Central memory CD4-positive, alpha-beta T cell (primary cell): ENCODE measurements at places on chromosomes 4 and X.

GRCh38 chr4:2330091-2331042, 68.5 kb upstream of the MXD4 start:
- DNase-seq = no peak

DNA sequence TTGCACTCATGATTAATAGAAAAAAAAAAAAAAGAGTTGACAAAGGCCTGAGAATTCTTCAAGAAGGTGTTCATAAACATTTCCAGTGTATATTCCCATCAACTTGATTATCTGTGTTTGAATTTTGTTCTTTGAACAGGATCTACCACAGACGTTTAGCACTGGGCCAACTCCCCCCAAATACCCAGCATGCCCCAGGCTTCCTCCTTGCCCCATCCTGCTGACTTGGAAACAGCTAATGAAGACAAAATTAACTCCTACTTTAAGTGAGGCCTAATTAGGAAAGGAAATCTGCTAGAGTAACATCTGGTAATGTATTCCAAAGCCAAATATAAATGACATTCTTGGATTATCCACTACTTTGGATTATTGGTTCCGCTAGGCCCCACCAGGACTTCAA, 52.5 kb downstream of the PPARGC1A start:
- no peak for DNase-seq

DNA sequence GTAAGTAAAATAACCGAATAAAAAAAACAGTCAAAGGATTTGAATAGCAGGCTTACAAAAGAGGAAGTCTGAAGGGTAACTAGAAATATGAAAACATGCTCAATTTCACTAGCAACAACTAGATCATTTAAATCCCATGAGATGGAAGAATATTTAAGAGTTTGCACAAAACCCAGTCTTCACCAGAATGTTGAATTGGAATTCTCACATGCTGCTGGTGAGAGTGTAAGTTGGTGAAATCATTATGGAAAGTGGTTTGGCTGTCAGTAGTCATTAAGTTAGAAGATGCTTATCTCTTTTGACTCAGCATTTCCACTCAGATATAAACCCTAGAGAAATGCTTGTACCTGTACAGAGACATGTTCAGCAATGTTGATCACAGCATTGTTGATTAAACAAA, 110.1 kb downstream of the PGRMC2 start:
- no peak for DNase-seq

GRCh38 chr4:1168191-1169101, 3.9 kb downstream of the SPON2 start:
- no peak for DNase-seq

DNA sequence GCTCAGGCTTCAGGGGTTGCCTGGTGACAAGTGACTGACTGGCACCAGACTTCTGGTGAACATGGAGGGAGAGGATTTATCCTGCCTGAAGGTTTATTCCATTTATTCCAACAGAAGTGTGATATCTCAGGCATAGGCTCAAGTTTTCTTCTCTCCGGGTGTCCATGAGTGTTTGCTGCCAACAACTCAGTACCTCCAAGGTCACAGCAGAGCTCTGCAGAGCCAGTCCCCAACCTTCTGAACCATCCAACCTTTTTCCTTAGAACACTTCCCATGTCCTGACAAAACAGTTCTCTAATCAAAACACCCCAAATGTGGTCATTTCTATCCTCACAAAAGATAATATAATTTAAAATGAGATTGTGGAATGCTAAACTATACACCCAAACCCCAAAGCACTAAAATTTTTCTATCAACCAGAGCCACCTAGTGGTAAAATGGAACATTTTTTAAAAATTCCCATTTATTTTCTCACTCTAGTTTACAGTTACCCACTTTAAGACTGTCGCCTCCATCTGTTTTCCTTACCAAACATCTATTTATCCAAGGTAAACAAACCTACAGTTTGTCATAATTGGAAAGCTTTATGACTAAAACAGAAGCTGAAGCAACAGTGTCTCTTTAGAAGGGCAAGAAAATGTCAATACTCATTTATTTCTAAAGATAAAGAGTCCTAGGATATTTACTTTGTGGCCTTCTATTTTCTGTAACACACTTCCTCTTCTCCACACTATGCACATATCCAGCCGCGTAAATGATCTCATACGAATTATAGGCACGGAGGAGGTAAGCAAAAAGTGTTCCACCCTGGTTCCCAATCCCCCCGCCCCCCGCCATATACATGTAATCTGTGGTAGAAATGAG, 39.5 kb downstream of the TMEM154 start:
- DNase-seq = peak; percentile 26
